Suprapubic skin (tissue), 4 donors: ENCODE measurements at places on chromosomes 6 and 20. TPM values are rescaled to one million over a fixed set of nuclear protein-coding genes. Genes with fewer than 3 reads are reported as not detected.

- no peak for DNase-seq
These were observed 49.5 kb upstream of the SLC32A1 start for GRCh38 chr20:38674765-38675133.

DNA sequence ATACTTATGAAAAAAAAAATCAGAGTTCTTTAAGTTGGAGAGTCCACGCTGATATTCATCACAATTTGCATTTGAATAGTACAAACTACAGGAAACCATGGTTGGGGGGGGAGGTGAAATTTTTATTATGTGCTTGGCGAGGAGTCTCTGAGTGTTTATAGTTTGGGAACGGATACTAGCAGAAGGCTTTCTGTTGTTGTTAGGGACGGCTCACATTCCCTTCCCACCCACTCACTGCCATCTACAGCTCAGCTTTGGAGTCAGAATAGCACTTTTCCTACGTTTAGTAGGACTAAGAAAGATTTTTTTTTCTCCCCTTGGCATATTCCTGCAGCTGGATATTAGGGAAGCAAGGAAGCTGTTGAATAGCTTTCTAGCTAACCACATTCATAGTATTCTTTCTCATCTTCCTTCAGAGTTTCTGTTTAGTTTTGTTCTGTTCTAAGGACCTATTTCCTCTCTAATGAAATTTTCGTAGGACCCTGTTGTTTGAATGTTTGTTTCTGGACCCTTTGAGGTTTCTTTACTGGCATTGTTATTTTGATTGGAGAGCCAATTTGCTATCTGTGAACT is 235.1 kb upstream of the ZNF217 start:
- DNase-seq: no peak

- no peak for DNase-seq
These were observed 84.1 kb upstream of the TSHZ2 start for GRCh38 chr20:52888096-52888495.

- no peak for DNase-seq
These were observed 30.5 kb upstream of the DLGAP4 start for GRCh38 chr20:36275441-36276189.

DNA sequence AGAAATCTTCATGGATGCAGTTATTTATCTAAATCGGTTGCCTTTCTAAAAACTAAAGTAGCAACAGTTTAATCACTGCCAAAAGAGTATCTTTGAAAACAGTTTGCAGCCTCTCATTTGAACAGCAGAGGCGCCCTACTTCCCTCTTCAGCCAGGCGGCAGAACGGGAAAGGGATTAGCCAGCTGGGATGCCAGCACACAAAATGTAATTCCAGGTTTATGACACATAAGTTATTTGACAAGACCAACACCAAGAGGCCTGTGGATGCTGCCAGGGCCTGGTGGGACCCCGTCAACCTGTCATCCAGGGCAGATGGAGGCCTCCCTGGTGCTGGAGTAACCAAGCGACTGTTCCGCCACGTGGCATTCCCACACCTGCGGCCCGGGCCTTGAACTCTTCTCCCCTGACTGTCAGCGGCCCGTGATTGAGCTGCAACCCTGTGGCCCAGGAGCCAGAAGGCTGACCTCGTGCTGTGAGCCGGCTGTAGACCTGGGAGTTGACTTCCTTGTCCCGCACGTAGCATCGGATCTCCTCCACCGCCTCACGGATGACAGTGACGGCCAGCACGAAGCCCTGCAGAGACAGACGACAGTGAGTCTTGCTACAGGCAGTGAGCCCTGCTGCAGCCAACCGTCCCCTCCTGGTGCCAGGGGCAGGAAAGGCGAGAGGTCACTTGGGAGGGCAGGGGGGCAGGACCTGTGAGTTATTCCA is 55.5 kb downstream of the ATP9A start:
- no peak for DNase-seq

DNA sequence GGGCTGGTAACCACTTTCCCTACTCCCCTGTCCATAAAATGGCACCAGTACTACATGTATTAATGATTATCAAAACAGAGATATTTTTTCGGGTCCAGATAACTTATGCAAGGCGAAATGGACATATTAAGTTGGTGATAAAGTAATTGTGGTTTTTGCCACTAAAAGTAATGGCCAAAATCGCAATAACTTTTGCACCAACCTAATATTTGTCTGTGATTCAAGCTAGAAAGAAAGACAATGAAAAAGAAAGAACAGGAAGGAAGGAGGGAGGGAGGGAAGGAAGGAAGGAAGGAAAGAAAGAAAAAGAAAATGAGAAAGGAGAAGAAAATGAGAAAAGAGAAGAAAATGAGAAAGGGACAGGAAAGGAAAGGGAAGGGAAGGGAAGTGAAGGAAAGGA is 922.9 kb downstream of the TBC1D32 start:
- DNase-seq: no peak

GRCh38 chr6:158854214-158855101 is 35.3 kb upstream of the EZR start:
- DNase-seq: no peak

GRCh38 chr6:161244725-161245124 is 29.1 kb downstream of the AGPAT4 start:
- DNase-seq: no peak

GRCh38 chr6:129908858-129909257 is 47.7 kb upstream of the TMEM244 start:
- DNase-seq: no peak

- DNase-seq: no peak
These were observed 70.1 kb downstream of the NRN1 start for GRCh38 chr6:5936631-5937030.

GRCh38 chr20:3933218-3933617 is 44.0 kb downstream of the PANK2 start:
- DNase-seq: no peak

DNA sequence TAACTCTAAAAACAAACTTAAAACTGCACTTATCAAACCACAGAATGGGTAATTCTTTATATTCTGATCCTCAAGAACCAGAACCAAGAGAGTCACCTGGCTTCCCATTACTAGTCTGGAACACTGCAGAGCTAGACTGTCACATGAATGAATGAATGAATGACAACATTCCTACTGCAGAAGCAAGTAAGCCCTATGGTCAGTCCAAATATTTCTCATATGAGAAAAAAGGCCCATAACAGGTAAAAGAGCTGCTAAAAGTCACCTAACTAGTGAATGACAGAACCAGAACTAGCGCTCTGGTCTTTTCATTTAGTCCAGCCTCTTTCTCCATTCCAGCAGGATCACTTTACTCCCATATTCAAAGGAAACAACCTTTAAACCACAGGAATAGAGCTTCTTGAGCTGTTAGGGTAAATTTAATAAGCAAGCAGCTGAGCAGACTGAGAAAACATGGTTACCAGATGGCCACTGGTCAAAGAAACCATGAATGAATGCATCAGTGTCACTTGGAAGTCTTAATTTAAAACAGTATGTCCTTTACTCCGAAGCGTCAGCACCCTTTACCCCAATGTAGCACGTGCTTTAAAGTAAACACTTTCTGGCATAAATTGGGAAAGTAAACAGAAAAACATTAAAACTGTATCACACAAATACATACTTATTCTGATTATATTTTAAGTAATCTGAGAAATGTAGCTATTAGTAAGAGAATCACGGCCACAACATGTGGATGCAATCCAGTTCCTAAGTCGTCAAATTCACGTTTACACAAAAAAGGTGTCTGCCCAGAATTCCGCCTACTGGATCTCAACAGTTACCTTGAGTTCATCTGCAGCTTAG is 1.4 kb downstream of the PREP start:
- no peak for DNase-seq

DNA sequence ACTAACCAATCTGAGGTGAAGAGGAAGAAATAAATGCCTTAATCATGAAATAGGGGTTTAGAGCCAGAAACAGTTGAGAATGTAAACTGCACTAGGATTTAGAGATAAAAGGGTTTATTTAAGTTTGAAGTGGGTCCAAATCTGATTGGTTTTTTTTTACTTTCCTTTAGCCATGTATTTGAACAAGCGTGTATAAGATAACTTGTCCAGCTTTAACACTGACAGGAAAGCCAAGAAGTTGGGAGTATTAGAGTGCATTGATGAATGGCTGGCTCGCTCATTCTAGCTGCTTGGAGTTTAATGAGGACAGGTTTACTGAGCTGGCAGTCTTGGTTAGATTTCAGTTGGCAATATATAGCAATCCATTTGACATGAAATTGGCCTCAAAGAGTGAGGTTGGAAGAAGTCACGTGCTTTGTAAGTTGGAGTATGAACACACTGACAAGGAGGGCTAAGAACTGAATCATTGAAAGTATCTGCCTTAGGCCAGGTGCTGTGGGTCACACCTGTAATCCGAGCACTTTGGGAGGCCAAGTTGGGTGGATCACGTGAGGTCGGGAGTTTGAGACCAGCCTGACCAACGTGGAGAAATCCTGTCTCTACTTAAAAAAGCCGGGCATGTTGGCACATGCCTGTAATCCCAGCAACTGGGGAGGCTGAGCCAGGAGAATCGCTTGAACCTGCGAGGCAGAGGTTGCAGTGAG is 13.7 kb downstream of the SRSF3 start:
- DNase-seq: peak; percentile 15

DNA sequence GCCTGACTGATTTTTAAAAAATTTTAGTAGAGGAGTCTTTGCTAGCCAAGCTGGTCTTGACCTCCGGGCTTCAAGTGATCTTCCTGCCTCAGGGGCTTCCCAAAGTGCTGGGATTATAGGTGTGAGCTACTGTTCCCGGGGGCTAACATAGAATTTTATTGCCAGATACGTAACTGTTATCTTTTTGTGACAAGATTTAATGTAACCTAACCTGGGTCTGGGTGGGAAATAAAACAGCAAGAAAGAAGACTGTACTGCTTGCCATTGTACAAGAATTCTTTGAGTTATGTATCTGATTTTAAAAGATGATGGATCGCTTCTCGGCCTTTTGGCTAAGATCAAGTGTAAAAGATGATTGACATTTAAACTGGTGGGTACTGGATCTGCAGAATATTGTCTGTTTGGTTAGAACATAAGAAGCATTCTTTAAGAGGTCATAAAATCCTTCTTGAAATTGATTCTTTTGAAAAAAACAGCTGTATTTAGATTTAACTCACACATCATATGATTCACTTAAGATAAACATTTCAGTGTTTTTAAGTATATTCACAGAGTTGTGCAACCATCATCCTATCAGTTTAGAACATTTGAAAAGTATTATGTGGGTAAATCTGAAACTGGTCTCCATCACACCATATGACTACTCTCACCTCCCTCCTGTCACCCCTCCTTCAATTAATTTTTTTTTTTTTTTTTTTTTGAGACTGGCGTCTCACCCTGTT is 21.6 kb downstream of the TPX2 start:
- DNase-seq: no peak

DNA sequence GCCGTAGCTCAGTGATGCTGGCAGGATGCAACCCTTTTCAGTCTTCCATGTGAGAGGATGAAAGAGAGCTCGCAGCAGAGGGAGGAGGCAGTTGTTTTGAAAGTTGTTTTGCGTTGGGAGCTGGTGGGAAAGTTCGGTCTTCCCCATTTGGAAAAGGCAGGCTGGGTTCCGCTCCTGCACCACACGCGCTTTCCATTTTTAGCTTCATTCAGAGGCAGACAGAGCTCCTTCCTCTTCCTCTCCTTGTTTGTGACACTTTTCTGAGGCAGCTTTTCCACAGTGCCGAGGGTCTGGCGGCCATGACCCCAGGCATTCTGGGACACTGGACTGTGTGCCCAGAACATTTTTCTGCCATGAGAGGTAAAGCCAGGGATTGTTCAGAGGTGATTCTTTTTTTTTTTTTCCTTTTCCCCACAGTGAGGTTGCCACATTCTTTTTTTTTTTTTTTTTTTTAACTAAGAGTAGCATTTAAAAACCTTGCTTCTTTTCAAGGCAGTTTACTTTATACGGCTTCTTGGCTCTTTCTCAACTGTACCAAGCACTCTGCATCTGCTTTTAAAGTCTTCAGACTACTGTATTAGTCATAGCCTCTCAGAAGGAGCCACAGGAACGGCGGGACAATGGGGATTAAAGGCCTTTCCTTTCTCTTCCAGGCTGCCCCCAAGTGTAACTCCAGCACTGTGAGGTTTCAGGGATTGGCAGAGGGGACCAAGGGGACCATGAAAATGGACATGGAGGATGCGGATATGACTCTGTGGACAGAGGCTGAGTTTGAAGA is 1.6 kb downstream of the PRDM1 start:
- DNase-seq: no peak

GRCh38 chr20:55561259-55561658 is 444.1 kb downstream of the CBLN4 start:
- no peak for DNase-seq

The LPIN3 gene
- 77.8 TPM for total RNA-seq

The PPP1R3D gene
- total RNA-seq: 16.9 TPM

The OOEP gene
- total RNA-seq: not detected

The C6orf132 gene
- total RNA-seq: 128 TPM

The GMDS gene
- 19.3 TPM for total RNA-seq

The TCF21 gene
- total RNA-seq: not detected

The PDE10A gene
- total RNA-seq: 1.5 TPM

The RSPH9 gene
- total RNA-seq: not detected

The ETV7 gene
- 12.0 TPM for total RNA-seq

The SMPD2 gene
- 28.6 TPM for total RNA-seq
